NCI-H748 treated with DMSO at 0.1 percent for 48 hours (cell line): ENCODE measurements at places on chromosomes 7 and 10.

GRCh38 chr10:110269374-110270318, 35.1 kb downstream of the SMNDC1 start:
- no peak for DNase-seq

DNA sequence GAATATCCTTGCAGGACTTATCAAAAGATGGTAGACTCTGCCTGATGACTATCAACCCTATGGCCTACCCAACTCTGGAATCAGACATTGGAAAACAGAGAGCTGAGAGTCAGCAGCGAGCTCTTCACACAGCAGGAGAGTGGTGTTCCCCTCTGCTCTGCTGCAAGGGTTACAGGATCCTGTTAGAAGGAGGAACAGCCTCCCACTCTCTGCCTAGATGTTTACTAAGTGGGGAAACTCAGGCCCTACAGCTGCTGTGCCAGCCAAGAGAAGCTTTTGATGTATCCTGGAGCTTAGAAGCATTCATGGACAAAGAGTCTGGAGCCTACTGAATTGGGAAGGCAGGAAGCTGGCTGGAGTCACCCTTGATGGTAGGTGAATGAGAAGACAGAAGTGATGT, 104.6 kb downstream of the ABLIM1 start:
- DNase-seq: no peak

DNA sequence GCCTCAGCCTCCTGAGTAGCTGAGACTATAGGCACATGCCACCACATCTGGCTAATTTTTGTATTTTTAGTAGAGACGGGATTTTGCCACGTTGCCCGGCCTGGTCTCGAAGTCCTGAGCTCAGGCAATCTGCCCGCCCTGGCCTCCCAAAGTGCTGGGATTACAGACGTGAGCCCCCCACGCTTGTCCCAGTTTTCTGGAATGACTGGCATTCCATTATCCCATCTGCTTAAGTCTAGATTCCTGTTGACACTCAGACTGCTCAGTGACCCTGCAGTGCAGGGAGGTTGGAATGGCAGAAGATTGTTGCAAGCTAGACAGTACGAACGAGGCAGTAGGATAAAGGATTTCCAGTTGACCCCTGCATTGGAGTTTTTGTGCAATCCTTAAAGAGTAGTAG, 135.1 kb upstream of the NPS start:
- no peak for DNase-seq

GRCh38 chr7:98357751-98358161, 43.1 kb downstream of the BAIAP2L1 start:
- DNase-seq: no peak

DNA sequence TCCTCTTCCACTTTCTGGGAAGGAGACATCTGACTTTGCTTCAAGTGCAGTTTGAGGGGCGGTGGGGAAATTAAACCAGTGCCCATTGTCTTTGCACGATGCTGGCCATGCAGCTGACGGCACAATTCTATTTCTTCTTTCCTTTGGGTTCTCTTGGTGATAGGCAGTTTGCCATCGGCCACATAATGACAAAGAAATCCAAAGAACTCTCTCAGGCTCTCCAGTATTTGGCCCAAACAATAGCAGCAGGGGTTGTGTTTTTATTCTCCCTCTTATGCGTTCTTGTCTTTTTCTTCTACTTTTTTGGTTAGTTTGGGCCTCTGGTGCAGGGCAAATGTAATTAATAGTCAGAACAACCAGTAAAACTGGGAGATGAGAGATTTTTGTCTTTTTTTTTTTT, 147.0 kb downstream of the EMX2 start:
- no peak for DNase-seq

DNA sequence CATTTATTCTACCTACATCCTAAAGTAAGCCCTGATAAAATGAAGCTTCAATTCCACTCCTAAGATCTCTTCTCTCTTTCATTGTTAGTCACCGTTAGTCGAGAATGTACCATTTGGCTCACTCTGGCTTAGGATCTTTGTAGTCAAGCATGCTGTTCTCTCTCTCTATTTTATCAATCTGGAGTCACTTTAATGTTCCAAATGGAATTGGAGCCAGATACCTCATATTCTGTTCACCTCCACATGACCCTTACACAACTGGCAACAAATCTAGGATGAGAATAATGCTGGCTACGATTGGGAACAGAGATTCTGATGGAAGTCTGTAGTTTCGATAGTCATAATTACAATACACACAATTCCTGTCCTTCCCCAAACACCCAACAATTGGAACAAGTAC, 213.7 kb downstream of the TWIST1 start:
- DNase-seq: no peak

GRCh38 chr10:129949411-129949810, 14.7 kb downstream of the EBF3 start:
- DNase-seq: no peak

- DNase-seq: no peak
Observed at GRCh38 chr10:36872702-36873393, 252.6 kb upstream of the ANKRD30A start.

GRCh38 chr7:132450188-132450587, 126.1 kb downstream of the PLXNA4 start:
- DNase-seq: no peak

DNA sequence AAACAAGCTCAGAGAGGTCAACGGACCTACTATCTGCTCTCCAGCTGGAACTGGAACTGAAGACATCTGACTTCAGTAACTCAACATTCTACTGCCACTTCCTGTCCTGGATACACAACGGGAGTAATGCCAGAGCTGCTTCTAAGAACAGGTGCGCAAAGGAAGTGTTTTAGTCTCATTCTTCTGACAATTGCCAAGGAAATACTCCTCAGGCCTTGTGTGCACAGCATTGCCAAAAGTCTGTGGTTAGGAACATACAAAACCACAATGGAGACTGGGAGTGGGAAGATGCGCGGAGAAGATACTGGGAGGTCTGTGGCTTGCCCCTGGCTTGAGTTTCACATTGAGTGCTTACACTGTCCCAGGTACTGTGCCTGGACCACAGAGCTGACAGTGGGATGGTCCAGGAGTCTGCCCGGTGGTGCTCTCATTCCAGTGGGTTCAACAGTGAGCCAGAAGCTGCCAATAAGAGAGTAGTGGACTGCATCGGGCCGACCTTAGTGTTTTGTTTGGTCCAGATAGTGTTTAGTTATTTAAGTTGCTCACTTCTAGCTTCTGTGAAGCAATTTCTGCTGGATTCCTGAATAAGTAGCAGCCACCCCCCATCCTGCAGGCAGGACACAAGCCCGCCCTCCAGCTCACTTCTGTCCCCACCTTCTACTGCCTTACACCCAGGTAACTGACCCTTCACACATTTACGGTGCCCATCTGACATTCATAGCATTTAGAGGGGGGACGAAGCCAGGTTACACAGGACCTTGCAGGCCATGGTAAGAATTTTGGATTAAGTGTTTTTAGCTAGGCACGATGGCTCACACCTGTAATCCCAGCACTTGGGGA, 10.3 kb downstream of the TBL2 start:
- no peak for DNase-seq

DNA sequence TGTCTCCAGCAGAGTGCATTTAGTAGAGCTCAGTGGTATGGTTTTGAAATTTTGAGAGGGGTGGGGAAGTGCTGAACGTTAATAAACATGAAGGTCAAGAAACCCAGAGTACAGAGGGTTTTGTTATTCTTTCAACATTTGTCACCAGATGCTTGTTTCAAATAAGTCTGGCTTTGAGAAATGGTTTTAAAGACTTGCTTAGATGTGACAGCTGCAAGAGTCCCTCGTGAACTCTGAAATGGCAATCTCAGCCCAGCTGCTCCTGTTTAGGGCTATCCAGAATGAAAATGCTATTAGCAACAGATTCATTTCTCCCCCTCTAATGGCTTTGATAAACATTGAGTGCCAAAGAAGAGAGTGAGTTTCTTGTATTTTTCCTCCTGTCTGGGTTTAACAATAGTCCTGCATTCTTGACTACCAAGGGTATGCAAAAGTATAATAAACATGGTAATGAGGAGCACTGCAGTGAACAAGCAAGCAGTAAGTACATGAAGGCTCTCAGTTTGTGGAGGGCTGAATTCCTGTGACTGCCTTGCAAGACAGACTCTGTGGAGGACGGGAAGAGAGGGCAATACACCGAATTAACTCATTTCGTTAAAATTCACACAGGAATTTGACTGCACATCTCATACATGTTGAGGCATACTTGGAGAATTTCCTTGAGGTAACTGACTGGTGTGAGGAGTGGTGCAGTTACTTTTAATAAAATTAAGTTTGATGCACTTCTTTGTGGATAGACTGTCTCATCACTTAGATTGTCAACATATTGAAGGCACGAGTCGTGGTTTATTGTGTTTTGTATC, 490.9 kb downstream of the REEP3 start:
- DNase-seq: no peak

DNA sequence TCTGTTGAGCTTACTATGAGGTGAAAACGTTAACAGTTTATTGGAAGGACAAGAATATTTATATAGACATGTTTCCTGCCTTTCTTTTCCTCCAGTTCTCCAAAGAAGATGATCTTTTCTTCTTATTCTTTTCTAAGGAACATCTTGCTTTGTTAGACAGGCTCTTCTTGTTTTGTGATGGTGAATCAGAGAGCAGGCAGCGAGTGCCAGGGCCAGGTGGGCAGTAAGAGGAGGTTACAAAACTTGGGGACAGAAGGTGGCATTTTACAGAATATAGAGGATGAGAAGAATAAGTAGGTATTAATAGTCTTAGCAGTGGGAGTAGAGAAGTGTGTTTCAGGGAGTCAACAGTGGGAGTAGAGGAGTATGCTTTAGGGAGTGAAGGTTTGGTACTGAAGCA, 223.6 kb downstream of the ARL4A start:
- DNase-seq: no peak
